ENCODE measurements at places on chromosomes 6 and 20.

- peak; percentile 26 for ATAC-seq
Observed at GRCh38 chr6:42224222-42225028, 6.8 kb upstream of the MRPS10 start.

DNA sequence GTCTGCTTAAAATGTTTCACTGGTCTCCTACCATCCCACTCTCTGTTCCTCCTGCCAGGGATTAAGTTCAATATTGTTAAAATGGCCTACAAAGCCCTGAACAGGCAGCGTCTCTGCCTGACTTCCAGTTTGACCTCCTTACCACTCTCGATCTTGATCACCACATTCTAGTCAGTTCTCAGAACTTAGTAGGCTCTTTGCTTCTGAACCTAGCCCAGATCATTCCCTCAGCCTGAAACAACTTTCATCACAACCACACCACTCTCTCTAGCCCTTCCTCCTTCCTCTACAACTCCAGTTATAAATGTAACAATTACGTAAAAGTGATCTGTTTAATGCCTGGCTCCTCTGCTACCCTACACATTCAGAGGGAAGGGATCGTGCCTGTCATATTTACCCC lies 53.3 kb downstream of the ATG5 start:
- no peak for ATAC-seq

DNA sequence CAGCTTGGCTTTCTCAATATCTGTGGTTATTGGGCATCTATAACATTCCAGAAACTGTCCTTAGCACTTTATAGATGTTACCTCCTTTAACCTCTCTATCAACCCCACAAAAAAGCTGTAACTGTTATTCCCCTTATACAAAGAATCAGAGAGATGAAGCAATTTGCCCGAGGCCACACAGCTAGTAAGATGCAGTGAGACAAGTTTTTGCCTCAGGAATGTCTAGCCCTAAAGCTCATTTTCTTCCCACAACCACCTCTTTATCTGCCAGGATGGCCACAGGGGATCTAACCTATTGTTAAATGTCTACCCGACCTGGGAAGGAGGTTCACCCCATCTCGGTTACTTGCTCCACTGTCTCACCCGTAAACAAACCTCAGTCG lies 31.9 kb upstream of the TCP11 start:
- ATAC-seq: no peak

DNA sequence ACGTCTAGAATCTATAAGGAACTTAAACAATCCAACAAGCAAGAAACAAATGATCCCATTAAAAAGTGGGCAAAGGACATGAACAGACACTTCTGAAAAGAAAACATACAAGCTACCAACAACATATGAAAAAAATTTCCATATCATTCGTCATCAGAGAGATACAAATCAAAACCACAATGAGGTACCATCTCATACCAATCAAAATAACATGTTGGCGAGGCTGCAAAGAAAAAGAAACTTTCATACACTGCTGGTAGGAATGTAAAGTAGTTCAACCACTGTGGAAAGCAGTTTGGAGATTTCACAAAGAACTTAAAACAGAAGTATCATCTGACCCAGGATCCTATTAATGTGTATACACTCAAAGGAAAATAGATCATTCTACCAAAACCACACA lies 243.9 kb upstream of the RUNX2 start:
- ATAC-seq: no peak

DNA sequence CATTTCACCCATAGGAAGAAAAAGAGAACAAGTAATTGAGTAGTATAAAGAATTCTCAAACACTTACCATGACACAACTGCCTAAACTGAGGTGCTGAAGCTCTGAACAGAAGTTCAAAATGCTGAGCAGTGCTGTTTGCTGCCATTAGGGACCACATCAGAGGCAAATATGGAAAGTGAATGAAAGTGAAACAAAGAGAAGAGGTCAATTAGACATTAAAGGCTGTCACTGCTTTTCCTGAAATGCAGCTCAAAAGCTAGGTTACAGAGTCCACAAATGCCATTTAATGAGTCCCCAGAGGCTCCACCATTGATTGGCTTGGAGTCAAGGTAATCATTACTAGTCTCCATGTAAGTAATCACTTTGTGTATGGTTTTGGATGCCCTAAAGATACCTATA lies 46.1 kb downstream of the POU3F2 start:
- ATAC-seq: no peak

- ATAC-seq: no peak
Observed at GRCh38 chr6:42653851-42654250, 68.5 kb downstream of the PRPH2 start.

DNA sequence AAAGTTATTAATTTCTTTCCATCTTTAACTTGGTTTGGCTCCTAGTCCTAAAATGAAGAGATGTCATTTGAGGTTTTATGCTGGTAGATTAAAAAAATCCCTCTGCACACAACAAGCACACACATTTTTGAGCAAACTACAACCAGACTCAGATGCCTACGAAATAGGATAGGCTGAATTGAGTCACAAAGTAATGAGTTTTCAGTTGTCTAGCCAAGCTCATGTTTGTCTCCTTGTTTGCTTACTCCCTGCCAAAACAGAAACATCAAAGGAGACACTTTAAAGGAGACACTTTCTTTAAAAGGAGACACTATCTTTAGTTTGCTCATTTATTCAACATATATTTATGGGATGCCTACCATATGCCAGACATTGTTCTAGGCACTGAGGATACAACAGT lies 56.2 kb downstream of the TPBG start:
- no peak for ATAC-seq

- no peak for ATAC-seq
Observed at GRCh38 chr6:140017470-140017869, 643.0 kb upstream of the CITED2 start.

GRCh38 chr6:31158863-31159855 lies 770 bp downstream of the TCF19 start:
- ATAC-seq: peak; percentile 34

GRCh38 chr20:1121429-1121828 lies 3.0 kb downstream of the PSMF1 start:
- ATAC-seq: no peak

- no peak for ATAC-seq
Observed at GRCh38 chr6:53630533-53631226, 34.9 kb downstream of the KLHL31 start.

GRCh38 chr6:4649728-4650127 lies 126.5 kb upstream of the CDYL start:
- no peak for ATAC-seq

GRCh38 chr20:62426699-62427131 lies 624 bp downstream of the RBBP8NL start:
- no peak for ATAC-seq

DNA sequence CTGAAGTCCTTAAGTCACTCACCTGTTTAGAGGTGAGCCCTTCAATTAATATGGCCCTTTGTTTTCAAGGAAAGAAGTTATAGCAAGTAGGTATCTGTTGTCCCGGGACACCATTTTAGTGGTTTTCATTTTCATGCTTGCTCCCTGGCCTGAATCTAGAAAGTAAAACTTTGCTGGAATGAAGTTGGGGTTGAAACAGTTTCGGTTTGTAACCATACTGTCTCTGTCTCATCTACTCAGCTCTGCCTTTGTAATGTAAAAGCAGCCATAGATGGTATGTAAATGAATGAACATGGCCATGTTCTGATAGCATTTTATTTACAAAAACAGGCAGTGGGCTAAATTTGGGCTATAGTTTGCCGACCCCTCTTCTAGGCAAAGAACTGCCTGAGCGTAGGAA lies 64.9 kb upstream of the GNRH2 start:
- ATAC-seq: no peak

Measured in SK-N-SH treated with all-trans-retinoic acid at 6 μM for 48 hours (cell line).